ENCODE measurements at places on chromosomes 5 and 9.
A peak's percentile ranks its signal among the peaks of the same experiment; 100 is the strongest.

- DNase-seq: no peak
Measured at GRCh38 chr5:155189981-155190380, 176.4 kb downstream of the KIF4B start.

DNA sequence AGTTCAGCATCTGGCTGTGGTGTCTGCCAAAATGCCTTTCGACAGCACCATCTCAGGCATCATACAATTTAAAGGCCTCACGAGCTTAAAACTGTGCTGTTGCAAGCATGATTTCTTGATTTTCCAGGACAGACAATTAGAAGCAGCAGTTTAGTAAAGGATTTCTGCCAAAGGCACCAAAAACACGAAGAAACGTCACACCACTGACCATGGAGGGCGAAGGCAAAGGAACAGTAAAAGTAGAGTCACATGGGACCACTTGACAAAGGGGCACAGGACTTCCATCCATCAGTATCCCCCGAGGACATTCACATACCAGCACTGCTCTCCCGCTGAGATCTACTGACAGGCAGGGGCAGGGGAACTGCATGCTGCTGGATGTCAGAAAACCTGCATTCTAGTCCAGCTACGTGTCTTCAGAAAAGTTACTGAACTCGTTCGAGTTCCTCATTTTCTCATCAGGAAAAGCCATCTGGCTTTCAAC, 70.4 kb upstream of the FBXW11 start:
- DNase-seq: no peak

DNA sequence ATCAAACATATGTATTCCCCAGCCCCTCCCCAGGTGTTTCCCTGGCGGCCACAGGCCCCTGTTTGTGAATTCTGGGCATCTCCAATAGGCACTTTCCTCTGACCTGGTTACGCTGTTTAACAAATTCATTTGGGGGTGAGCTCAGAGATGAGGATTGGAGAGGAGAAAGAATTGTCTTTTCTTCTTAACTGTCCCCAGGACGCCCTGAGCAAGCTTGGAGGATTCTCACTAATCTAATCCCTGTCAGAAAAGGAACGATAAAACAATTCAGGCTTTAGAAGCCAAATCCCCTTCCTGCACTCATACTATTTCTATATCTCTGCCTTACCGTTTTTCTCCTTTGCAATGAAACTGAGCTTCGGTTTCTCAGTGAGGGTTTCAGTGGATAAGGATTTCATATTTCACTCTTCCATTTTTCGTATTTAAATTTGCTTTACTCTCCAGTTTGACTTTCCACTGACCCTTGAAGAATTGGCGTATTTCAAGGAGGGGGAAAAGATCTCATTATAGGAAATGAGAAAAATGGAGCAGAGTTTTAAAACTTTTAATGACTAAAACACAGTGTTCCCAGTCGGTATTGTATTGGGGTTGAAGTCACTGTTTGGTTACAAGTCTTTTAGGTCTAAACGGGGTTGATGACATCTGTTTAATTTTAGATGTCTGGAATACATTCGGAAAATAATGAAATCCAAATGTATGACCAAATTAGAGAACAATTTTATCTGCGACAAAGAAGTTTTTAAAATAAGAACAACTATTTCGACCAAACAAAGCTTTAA, 180.1 kb downstream of the MACROH2A1 start:
- DNase-seq: no peak

DNA sequence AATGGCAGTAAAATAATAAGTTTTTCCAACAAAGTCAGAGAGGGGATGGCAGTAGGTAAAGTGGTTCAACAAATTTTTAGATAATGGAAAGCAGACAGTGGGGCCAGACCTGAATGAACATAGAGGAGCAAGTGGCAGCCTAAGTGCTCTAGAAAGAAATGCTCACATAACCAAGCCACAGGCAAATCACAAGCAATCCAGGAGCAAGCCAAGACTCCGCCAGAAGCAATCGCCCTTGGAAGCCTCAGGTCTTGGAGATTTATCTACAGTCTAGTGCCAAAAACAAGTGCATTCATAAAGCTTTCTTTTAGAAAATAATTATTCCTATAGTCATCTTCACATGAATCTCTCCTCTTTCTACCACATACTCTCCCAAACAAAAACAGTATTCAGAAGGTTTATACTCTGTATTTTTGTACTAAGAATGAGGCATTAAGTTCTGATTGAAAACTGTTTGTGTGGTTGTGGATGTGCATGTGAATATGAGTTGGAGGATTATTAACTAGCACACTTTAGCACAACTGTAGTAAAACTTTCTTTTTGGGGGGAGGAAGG, 375.5 kb downstream of the CDH9 start:
- no peak for DNase-seq

- peak; percentile 46 for DNase-seq
Measured at GRCh38 chr9:97900738-97901565, 21.3 kb downstream of the TRMO start.

DNA sequence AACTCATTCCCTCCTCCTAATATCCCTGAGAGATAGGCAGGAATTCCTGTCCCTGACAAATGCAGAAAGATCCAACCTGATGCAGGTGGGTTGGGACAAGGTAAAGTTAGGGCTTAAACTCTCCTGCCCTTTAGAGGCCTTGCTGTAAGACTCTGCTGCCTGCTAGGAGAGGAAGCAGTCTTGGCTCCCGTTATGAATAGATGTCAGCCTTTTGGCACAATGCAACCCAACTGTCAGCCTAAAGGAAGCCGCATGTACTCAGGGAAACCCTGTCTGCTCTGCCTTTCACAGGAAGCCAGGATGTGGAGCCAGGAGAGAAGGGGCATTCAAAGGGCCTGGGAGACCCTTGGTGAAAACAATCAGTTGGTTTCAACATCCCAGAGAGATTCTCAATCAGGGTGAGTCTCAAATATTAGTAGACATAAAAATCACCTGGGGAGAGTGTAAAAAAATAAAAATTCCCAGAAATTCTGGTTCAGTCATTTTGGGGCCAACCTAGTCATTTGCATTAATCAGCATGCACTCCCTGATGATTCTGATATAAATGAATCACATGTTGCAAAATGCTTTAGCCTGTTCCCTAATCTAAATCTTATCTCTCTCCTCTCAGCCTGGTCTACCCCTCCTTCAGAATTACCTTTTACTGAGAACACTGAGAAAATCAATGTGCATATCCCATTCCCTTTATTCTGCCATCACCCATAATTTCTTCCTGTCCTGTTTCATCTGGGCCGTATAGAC, 136.2 kb upstream of the TRIM32 start:
- DNase-seq: no peak

DNA sequence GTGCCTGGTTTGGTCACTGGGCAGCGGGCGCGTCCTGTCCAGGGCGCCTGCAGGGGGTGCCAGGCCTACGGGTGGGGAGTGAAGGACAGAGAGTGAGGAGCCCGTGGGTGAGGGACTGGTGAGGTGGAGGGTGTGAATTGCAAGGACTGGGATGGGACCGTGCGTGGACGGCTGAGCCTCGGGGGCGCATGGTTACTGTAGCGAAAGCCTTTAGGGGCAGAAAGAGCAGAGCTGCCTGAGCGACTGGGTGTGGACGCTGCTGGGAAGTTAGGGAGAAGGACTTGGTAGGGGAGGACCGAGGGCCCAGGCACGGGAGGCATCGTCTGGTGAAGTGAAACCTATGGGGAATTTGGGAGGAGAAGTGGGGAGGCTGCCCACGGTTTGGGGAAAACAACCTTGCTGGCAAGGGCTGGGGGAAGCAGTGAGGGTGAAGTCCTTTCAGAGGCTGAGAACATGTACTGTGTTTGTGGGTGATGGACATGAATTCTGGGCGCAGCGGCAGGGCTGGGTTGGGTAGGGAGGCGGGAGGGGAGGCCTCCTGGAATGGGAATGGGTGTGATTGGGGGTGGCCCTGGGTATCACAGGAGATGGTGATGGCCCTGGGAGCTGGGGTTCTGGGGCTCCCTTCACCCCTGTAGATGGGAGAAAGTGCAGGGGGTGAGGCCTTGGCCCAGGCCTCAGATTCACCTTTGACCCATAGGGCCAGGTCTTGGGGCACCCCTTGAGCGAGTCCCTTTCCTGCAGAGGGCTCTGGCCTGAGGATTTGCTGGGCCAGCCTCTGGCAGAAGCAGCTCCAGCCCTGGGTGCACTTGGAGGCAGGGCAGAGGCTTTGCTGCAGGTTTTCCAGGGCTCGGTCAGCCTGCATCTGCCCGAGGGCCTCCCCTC, 1.7 kb upstream of the TOR4A start:
- DNase-seq: no peak

GRCh38 chr5:87120518-87121303, 147.0 kb upstream of the RASA1 start:
- no peak for DNase-seq

DNA sequence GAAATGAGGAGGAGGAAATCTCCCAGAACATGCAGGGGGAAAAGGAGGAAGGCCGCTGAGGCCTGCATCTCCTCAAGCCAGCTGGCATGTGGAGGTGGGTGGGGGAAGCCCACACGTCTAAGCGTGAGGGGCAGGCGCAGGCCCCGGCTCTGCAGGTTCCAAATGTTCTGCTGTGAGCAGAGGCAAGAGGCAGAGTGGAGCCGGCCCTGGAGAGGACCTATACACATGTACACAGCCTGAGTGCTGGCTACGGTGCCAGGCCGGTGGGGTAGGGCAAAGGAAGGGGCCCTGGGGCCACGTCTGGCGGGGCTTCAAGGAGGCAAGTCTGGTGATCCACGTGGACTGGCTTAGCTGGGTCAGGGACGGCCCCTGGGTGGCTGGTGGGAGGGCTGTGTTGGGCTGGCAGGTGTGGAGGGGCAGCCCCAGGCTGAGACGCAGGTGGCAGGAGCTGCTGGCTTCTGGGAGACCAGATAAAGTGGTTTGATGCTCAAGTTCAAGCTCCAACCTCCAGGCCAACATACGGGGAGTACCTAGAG, 26.4 kb downstream of the LPCAT1 start:
- no peak for DNase-seq

GRCh38 chr9:110148891-110149290, 59.1 kb downstream of the C9orf152 start:
- DNase-seq: no peak

DNA sequence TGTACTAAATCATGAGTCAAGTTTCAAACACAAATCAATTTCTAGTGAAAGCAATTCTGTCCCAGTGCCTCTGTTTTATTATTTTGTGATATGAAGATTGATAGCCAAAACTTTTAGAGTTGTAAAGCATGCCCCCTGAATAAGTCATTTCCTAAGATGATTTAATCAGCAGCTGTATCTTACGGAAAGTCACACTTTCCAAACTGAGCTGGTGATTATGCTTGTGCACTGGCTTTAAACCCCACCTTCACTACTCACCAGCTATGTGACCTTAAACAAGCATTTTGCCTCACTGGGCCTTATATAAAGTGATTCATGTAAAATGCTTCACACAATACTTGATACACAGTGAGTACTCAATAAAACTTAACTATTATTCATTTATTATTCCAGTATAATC, 78.1 kb downstream of the EDIL3 start:
- DNase-seq: no peak

Measured in NCI-H1694 treated with DMSO at 0.1 percent for 48 hours (cell line).